ENCODE measurements at places on chromosomes 4 and X. TPM values are rescaled to one million over a fixed set of nuclear protein-coding genes. Genes with fewer than 3 reads are reported as not detected.

Gene CYTL1
- 82.4 TPM for total RNA-seq

Gene IL13RA2
- total RNA-seq, result not detected

Gene NR0B1
- not detected for total RNA-seq

Gene UGT2B17
- not detected for total RNA-seq

Gene CC2D2A
- 31.2 TPM for total RNA-seq

Gene POLN
- total RNA-seq, result 4.2 TPM

Gene HPF1
- 23.5 TPM for total RNA-seq

Gene RADX
- not detected for total RNA-seq

Gene PCDH7
- 139 TPM for total RNA-seq

GRCh38 chr4:55733932-55734331 lies 85.7 kb upstream of the EXOC1L start:
- no peak for DNase-seq

DNA sequence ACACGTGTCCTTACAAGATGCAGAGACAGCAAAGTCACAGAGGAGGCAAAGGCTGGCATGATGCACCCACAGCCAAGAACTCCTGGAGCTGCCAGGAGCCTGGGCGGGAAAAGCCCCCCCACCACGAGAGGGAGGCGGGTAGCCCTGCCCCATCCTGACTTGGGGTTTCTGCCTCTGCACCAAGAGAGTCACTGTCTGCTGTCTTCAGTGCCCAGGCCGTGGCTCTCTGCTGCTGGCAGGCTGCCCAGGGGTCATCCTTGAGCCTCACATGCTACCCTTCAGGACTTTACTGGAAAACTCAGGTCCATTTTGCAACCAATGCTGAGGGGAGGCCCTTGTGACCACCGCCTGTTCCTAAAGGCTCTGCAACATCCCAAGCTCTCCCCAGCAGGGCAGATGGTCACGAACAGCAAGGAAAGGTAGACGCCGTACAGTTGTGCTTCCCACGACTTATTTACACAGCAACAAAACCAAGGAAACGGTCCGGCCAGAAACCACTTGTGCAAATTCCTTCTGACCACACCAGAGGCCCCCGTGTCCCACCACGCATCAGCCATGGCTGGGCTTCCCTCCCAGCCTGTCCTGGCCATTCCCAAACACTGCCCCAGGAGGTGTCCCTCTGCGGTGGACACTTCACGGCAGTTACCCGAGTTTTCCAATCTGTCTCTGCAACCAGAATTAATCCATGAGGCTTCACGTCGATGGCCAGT lies 56.9 kb downstream of the ACOX3 start:
- DNase-seq, result no peak

- no peak for DNase-seq
Measured at GRCh38 chrX:142977128-142977914, 48.4 kb upstream of the SPANXN4 start.

DNA sequence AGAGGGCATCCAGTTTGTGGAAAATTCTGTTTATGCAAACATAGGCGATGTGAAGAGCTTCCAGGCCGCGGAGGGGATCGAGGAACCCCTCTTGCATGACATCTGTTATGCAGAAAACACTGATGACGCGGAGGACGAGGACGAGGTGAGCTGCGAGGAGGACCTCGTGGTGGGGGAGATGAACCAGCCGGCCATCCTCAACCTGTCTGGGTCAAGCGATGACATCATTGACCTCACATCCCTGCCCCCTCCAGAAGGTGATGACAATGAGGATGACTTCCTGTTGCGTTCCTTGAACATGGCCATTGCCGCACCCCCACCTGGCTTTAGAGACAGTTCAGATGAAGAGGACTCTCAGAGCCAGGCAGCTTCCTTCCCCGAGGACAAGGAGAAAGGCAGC lies 74.6 kb upstream of the PRPS2 start:
- no peak for DNase-seq

DNA sequence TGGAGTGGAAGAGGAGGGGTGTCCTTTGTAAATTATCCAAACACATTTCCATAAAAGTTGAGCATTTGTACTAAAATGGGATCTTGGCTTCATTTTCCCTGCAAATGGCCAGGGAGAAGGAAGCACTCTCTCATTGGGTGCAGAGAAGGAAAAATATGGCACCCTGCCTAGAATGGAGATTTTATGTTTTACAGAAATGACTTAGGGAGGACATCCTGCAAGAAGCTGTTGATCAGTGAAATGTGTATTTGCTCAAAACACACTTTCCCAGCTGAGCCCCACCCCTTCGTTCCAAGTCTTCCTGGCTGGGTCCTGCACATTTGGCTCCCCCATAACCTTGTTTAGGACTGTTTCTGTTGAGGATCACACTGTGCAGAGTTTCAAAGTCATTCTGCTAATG lies 213.5 kb upstream of the TAPT1 start:
- DNase-seq, result no peak

GRCh38 chrX:73577361-73577760 lies 14.4 kb downstream of the CHIC1 start:
- no peak for DNase-seq

- DNase-seq, result no peak
Measured at GRCh38 chr4:113398441-113399143, 349.1 kb downstream of the ANK2 start.

DNA sequence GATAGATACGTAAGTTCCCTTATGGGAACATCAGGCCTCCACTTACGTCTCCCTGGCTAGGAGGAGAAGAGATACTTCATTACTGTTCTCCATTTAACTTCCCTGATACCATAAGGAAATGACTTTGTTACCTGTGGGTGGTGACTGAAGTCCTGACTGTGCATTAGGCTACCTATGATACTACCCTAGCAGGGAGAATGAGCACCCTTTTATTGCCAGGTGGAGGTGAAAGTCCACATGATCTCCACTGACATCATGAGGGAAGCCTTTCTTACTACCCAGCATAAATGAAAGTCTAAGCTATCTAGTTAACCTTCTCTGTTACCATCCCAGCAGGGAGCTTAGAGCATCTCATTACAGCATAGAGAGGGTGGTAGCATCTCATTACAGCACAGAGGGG lies 24.4 kb upstream of the LAMTOR3 start:
- no peak for DNase-seq

DNA sequence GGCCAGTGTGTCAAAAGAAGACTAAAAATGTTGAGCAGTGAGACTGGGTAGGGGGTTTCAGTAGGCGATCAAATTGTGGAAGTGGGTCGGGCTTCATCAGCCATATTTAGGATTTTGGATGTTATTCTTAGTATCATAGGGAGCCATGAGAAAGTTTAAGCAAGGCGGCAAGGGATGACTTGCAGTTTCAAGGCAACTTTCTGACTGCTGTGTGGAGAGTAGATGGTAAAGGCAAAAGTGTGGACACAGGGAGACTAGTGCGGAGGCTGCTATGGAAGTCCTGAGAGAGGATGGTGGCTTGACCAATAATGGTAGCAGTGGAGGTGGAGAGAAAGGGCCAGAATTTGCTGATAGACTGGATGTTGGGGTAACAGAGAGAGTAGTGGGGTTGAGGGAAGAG lies 15.4 kb downstream of the GK start:
- DNase-seq, result no peak

- DNase-seq, result no peak
Measured at GRCh38 chr4:11511321-11511720, 82.6 kb upstream of the HS3ST1 start.

DNA sequence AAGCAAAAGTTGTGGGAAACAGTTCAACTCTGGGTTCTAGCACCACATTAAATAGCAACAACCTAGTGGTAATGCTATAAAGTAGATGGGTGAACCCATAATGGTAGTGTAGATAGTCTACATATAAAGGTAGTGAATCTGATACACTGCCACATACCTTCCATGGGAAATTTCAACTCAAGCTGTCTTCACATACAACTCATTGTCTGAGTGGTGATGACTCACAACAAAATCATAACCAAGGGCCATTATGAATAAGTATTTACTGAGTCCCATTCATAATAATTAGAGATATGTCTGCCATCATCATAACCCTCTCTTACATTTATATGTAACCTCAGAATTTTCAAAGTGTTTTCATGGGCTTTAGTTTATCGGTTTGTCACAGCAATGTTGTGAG lies 34.8 kb downstream of the EGF start:
- no peak for DNase-seq

- DNase-seq, result no peak
Measured at GRCh38 chr4:153223930-153224329, 19.7 kb downstream of the TRIM2 start.

DNA sequence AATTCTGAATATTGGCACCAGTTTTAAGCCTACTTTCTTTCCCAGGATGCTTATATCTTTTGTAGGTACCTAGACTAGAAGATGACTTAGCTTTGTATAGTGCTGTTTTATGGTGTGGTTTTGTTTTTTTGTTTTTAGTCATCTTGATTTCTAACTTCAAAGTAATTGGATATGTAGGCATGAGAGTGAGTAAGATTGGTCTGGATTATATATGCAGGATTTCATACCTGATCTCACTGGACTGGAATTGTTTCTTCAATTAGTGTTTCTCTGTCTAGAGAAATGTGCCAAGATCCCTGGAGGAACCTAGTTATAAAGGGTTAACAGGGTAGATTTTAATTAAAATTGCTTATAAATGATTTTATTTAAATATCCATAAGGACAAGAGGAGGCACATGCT lies 23.1 kb downstream of the NAP1L5 start:
- no peak for DNase-seq

DNA sequence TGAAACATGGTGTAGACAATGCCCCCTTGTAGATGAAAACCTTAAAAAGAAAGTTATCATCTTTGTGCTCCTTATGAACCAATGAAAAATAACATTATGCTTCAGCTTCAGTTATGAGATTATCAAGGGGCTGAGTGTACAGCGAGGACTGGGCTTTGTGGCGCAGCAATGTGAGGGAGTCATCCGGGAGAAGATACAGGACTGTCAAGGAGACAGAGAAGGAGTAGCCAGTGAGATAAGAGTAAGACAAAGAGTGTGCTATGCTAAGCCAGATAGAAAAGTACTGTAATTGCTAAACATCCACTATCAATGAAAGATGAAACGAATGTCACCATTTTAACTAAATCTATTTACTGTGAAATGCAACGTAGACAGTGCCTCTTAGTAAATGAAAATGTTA lies 3.6 kb upstream of the KLHL15 start:
- DNase-seq, result no peak

DNA sequence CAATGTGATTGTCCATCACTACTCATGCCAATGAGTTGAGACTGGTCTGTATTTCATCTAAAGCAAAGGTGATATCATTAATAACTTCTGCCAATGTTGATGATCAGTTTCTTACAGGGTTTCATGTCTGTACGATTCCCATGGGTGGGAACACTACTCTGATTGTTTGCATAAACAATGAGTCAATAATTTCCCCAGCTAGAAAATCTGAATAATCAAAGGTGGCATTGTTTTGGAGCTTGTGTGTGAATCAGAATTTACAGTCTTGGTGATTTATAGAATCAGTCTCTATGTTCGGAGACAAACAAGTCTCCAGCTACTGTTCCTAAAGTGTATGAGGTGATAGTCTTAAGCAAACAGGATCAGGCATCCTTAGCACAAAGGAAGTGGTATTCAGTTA lies 35.5 kb upstream of the PARM1 start:
- no peak for DNase-seq

GRCh38 chrX:108199691-108200090 lies 108.1 kb downstream of the ATG4A start:
- no peak for DNase-seq

- no peak for DNase-seq
Measured at GRCh38 chrX:8820910-8821527, 19.8 kb upstream of the FAM9A start.

DNA sequence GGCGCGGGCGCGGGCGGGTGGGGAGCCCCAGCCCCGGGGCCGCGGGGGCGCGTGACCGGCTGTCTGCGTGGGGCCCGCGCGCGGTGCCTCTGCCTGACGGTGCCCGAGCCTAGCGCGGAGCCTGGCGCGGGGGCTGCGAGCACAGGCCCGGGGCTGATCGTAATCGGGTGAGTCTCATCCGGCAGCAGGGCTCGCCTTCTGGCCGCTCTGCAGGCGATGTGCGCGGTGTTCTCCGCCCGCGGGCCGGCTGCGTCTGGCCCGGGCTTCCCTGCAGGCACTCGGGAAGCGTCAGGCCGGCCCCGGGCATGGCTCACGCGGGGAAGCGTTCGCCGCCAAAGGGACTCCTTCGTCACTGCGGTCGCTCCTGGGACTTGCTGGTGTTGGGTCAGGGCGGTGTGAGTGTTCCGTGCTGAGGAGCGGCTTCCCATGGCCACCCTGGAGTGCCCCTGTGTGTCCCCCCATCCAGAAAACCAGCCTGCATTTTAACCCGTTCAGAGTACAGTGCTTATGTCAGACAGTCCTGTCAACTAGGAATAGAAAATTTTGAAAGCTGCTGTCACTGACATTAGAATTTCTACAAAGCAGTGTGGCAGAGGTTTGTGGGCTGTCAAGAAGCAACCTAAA lies 40.6 kb downstream of the FAM149A start:
- DNase-seq, result no peak

- DNase-seq, result no peak
Measured at GRCh38 chrX:115650449-115650848, 89.5 kb downstream of the PLS3 start.

DNA sequence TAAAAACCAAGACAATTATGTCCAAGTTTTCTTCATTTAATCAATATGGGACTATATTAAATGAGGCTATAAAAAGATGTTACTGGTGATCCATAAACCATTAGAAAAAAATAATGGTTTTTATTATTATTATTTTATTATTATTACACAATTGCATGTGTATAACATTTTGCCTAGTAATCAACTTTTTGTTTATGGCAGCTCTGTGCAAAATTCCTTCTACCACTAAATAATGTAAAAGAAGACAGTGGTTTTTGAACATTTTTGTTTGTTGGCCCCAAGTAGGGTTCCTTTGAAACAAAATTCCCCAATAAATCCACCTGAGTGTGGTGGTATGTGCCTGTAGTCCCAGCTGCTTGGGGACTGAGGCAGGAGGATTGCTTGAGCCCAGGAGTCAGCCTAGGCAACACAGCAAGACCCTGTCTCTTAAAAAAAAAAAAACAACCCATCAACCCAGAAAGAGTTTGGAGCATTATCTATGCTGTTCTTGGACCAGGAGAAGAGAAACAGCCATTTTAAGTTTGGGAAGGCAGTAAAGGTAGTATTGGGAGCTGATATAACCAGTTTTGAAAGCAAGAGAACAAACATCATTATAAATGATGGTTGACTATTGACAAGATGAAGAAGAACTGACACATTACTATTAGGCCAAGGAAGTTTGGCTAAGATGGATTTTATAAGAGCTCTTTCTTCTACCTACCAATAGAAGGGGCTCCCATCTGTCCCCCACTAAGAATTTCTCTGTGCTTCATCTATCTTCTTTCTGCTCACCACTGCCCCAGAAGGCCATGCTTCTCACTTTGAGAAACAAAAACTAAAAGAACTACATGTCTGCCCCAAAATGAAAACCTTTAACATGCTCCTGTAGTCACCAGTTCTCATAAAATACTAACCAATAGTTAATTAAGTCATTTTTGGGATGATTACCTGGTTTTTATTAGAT lies 2.2 kb downstream of the TMEM156 start:
- no peak for DNase-seq

- DNase-seq, result no peak
Measured at GRCh38 chr4:62344915-62345314, 1144.8 kb downstream of the ADGRL3 start.

DNA sequence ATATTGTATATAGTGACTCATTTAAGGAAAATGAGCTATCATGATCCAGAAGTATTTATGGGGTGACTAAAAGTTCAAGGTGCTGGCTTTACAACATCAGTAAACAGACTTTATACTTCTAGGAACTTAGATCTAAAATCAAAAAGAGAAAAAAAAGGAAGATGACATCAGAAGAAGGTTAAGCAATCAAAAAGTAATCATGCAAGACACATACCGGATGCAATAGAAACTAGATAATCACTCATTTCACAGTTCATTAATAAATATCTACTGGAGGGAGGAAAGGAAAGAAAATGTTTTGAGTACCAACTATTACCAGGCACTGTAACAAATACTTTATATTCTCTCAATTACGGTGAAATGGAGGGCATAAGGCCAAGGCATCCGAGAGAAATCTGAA lies 276.4 kb downstream of the SPRY1 start:
- no peak for DNase-seq

Data from osteocyte (in vitro differentiated cells).